ENCODE measurements at places on chromosomes 12 and 14.

GRCh38 chr14:83441801-83442200, 1908.1 kb upstream of the SEL1L start:
- DNase-seq = no peak

- no peak for DNase-seq
Measured at GRCh38 chr12:131194166-131194565, 240.5 kb downstream of the ADGRD1 start.

GRCh38 chr14:36661506-36662257, at the start of gene PAX9:
Gene PAX9 (plus strand): TSS chr14:36661860. CDS start chr14:36662090, 230 bp downstream.
- peak; percentile 83 for DNase-seq

DNA sequence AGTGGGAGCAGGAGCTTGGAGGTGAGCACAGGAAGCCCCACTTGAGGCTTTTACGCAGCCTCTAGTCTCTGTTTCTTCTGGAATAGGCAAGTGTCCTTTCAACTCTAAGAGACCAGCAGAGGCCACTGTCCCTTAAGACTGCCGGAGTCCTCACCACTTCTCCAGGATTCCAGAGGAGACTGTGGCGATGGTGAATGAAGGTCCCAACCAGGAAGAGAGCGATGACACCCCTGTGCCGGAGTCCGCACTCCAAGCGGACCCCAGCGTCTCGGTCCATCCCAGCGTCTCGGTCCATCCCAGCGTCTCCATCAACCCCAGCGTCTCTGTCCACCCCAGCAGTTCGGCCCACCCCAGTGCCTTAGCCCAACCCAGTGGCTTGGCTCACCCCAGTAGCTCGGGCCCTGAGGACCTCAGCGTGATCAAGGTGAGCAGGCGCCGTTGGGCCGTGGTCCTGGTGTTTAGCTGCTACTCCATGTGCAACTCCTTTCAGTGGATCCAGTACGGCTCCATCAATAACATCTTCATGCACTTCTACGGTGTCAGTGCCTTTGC, 442 bp downstream of the FLVCR2 start:
- DNase-seq = peak; percentile 33

DNA sequence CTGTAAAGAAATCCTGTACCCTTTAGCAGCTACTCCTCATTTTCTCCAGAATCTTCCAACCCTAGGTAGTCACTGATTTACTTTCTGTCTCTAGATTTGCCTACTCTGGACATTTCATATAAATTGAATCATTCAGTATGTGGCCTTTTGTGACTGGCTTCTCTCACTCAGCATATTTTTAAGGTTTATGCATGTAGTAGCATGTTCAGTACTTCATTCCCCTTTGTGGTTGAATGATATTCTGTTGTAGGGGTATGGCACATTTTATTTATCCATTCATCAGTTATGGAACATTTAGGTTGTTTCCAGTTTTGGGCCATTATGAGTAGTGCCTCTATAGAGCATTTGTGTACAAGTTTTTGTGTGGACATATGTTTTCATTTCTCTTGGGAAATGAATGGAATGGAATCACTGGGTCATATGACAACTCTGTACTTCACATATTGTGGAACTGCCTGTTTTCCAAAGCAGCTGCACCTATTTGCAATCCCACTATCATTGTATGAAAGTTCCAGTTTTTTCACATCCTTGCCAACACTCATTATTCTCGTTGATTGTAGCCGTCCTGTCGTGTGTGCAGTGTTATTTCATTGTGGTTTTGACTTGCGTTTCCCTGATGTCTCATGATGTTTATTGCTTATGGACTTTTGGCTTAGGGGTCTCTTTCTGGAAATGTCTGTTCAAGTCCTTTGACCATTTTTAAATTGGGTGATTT, 57.2 kb downstream of the ATF7IP start:
- no peak for DNase-seq

- no peak for DNase-seq
Measured at GRCh38 chr12:55256831-55257230, 12.4 kb downstream of the OR6C74 start.

DNA sequence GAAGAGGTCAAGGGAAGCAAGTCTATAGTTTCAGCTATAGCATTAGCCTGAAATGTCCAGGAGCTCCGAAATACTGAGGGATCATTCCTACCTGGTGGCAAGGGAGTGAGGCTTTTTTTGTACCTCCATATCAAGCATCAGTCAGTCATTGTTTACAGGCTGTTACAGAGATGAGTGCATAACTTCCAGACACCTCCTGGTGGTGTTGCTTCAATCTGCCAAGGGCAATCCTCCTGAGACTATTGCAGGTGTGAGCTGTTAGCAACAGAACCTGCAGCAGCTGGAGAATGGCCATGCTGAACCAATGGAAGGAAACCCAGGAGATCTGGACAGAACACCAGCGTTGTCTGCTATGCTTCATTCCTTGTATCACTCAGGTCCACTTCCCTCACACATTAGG, 80.0 kb upstream of the SLC8A3 start:
- DNase-seq = no peak

GRCh38 chr12:81255456-81255855, 177.6 kb downstream of the ACSS3 start:
- no peak for DNase-seq

- DNase-seq = no peak
Measured at GRCh38 chr12:47604221-47604873, 101.5 kb downstream of the RPAP3 start.

GRCh38 chr12:26056335-26056734, 68.5 kb downstream of the BHLHE41 start:
- DNase-seq = no peak

- no peak for DNase-seq
Measured at GRCh38 chr12:116346741-116347140, 69.2 kb upstream of the MED13L start.

DNA sequence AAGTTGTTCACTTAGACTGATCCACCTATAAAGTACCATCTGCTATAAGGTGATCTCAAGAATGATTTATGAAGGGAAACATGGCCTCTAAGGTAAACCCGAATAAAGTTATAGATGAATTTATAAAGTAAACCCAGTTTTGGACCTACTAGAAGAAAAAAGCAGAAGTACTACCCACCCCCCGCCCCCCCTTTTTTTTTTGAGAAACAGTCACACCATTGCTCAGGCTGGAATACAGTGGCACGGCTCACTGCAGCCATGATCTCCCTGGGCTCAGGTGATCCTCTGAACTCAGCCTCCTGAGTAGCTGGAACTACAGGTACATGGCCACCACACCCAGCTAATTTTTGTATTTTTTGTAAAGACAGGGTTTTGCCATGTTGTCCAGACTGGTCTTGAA, 3.9 kb downstream of the ENTPD5 start:
- no peak for DNase-seq

GRCh38 chr12:127749416-127749815, 517.6 kb upstream of the TMEM132C start:
- no peak for DNase-seq

Measured in tibial nerve (tissue), 4 donors.